NCI-H460 (cell line): ENCODE measurements at places on chromosomes 1 and 21. TPM values are rescaled to one million over a fixed set of nuclear protein-coding genes. Genes with fewer than 3 reads are reported as not detected.

DNA sequence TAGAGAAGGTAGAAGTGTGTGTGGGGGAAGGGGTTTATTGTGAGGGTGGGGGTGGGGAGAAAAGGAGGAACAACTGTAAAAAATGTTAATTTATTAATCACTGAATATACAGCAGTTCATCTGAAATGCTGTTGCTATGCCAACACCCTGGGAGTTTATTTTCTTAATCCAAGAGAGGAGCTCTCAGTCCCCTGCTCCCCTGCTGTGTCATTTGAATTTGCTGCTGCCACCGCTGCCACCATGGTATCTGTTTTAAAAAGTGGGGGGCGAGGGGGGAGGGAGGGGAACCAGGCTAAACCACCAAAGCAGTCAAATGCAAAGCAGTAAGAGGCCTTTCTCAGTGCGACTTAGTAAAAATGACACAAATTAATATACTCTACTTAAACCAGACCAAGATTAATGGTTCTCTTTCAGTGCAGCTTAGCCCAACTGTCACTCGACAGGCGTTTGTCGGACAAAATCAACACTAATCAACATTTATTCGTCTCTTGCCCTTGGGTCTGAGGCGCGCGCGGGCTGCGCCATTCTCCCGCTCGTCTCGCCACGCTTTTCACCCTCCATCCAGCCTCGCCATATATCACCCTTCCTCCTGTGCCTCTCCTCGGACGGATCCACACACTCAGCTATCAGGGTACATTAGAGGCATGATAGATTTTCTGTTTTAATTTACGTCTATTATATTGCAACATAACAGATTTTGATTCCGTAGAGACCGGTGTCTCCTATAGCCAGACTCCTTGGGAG lies 76.2 kb downstream of the PBX1 start:
- DNase-seq = no peak

Gene EPB41
- total RNA-seq = 18.9 and 20.5 TPM in 2 replicates

- DNase-seq = no peak
Observed at GRCh38 chr1:8701794-8702471, 115.5 kb downstream of the RERE start.

DNA sequence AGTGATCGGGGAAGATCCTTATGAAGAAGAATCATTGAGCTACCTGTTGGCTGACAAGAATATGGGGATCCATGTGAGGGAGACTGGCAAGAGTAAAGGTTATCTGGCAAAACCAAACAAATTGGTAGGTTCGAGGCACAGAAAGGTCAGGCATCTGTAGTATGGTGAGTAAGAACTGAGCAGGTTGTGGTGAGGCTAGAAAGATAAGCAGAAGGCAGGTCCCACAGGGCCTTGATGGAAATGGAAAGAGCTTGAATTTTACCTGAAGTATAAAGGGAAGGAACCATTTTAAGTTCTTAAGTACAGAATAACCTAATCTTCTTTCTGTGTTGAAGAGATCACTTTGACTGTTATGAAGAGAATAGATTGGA lies 11.1 kb downstream of the PTPRC start:
- no peak for DNase-seq

DNA sequence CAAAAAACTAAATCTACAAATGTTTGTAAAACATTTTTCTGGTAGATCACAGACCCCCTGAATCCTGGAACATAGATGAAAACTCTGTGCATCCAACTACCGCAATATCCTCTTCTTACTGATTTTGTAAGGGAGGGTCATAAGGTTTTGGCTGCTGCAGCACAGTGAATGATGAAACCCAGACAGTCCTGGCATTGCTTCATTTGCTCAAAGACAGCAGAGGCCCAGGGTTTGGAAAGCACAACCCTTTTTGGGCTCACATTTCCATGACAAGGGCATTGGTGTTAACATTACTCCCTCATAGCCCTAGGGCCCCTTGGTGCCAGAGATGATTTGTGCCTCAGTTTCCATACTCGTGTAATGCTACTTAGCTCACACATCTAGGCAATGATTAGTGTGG lies 51.2 kb downstream of the PLXNA2 start:
- DNase-seq = no peak

Gene ETV3L
- total RNA-seq = not detected in 2 replicates

Gene CELA3B
- not detected in 2 replicates for total RNA-seq

DNA sequence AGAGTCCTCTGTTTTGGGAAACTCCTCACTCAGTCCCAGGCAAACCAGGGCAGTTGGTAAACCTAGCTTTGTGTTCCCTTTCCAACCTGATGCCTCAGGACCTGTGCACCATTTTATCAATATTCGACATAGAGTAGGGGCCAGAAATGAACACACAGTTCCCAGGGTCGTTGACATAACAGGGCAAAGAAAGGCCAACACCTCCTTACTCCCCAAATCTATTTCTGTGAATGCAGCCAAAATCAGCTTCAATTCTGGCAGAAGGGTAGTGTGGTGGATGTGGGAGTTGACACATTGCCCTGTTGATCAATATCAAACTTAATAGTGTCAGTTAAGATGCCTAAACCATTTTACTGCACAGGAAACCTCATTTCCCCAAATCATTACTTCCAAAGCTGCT lies 104.6 kb upstream of the SPATA6 start:
- DNase-seq = no peak

GRCh38 chr1:224554620-224555259 lies 61.4 kb upstream of the CNIH3 start:
- peak; percentile 26 for DNase-seq

DNA sequence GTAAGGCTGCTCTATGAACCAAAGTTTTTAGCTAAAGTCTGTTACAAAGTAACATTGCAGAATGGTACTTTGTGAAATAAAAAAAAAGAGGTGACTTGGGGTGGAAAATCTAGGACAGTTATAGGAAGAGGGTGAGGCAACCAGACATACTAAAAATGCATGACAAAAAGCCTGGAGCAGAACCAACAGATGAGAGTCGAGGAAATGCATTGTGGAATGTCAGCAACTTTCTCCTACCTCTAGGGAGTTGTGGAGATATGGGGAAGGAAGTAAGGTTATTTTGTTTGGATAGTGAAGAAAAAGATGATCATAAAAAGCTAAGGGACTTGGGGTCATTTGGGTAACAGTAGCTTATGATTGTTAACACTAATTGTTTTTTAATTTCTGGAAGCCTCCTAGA lies 295.6 kb downstream of the S1PR1 start:
- no peak for DNase-seq

- DNase-seq = no peak
Observed at GRCh38 chr1:60591583-60591982, 490.8 kb upstream of the NFIA start.

DNA sequence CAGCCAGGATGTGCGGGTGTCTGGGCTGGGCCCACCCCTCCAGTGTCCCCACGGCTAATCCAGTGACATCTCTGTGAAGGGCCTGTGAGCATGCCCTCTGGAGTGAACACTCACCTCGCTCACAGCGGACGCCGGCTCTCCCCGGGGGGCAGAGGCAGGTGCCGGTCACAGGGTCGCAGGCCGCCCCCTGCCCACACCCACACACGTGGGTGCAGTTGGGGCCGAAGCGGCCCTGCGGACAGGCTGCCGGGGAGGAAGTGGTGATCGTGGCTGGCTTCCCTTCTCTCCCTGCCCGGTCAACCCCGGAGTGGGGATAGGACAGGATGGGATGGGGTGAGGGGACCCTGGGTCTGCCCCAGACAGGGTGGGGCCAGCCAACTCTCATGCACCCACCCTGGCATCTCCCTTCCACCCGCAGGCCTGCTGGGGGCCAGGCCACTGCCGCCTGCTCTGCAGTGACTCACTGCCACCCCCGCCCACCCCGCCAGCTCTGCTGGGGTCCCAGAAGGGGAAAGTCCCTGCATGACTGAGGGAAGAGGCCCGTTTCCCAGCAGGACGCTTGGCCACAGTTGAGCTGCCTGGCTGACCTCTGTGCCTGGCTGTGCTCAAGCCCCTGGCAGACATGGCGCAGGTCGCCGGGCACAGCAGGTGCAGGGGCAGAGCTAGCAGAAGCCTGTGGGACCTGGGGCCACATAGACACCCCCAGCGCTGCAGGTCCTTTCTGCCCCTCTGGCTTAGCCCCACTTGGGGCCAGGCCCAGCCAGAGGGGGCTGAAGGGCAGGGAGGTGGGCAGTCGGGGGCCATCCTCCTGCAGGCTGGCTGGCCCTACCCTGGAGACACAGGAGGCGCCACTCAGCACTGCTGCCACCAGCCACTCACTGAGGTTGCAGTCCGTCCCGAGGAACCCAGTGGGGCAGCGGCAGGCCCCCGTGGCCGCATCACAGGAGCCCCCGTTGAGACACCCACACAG lies 41.6 kb downstream of the ARHGEF16 start:
- no peak for DNase-seq

Gene PEA15
- 57.5 and 63.5 TPM in 2 replicates for total RNA-seq

DNA sequence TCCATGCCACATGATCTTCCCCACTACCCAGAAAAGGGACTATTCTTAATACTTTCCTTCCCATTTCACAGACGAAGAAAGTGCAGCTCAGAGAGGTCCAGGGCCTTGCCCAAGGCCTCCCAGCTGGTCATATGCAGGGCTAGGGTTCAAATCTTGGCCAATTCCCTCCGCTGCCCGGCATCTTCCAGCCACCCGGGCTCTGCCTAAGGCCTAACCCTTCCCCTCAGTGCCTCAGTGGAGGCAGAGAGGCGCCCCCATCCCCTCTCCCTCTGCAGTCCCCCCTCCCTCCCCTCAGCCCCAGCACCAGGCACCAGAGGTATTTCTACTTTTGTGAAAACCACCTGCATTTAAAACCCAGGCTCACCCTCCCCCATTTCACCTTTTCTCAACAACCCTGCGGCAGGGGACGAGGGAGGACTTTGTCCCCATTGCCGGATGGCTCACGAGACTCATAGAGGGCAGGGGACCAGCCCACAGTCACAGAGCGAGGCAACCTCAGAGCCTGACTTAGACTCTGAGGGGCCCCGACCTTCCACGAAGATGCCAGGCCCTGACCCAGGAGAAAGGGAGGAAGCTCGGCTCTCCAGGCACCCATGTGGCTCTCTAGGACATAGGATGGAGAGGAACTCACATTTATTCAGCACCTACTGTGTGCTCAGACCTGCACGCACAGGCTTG lies 12.3 kb downstream of the LAPTM5 start:
- DNase-seq = no peak

GRCh38 chr1:50368179-50369007 lies 54.9 kb downstream of the DMRTA2 start:
- DNase-seq = peak; percentile 3

Gene MCOLN3
- total RNA-seq = 0.49 and 0.67 TPM in 2 replicates

DNA sequence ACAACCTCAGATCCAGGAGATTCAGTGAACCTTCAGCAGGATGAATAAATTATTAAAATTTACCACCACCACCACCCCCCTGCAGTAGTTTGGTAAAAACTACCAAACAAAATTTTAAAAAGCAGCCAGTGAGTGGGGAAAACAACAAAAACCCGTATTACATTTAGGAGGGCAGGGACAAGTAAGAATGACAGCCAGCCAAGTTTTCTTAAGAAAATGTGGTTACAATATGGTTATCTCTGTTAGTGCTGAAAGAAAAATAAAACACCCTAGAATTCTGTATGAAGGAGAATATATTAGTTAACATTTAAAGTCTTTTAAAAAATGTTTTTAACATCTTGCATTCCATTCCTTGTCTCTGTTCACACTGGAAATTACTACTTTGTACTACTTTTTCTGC lies 14.7 kb downstream of the CD46 start:
- no peak for DNase-seq

GRCh38 chr1:189117072-189117770 lies 1360.4 kb downstream of the BRINP3 start:
- no peak for DNase-seq

Gene SPSB1
- total RNA-seq = 11.6 and 14.4 TPM in 2 replicates

GRCh38 chr1:219067350-219067712 lies 106.3 kb upstream of the LYPLAL1 start:
- no peak for DNase-seq

Gene LCE6A
- total RNA-seq = not detected in 2 replicates

Gene CFAP141
- not detected in 2 replicates for total RNA-seq

GRCh38 chr1:207856276-207857023 lies 54.5 kb downstream of the CD34 start:
- DNase-seq = no peak

DNA sequence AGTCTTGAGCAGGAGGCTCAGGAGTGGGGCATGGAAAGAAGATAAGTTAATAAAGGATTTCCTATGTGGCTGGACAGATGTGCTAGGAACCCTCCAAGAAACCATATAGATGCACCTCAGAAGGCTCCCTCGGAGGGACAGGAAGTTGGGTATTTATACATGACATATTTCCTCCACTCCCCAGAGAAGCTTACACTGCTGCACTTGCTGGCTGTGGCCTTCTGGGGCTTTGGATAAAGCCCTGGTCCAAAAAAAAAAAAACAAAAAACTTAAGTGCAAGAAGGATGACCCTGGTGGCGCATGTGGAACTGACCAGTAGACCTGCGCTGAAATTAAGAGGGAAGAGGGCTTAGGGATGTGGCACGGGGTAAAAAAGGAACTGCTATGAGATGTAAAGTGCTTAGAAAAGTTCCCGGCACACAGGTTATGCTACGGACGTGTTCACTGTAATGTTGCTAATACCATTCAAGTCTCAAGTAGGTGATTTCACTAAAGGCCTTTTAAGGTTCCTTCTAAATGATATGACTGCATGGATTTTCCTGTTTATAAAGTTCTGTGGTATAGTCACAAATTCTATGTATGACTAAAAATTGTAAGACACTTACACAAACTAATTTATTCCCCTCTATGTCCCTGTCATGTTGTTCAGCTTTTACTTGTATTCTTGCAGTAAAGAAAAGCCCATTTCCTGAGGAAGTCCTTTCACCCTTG lies 253.6 kb downstream of the HMCN1 start:
- no peak for DNase-seq

GRCh38 chr1:174640783-174641182 lies 193.0 kb downstream of the GPR52 start:
- no peak for DNase-seq

- no peak for DNase-seq
Observed at GRCh38 chr1:184022668-184023067, 14.9 kb downstream of the COLGALT2 start.
